ENCODE measurements at places on chromosomes 6 and 20.

- DNase-seq, result no peak
Observed at GRCh38 chr20:21436205-21436604, 38.9 kb upstream of the NKX2-4 start.

DNA sequence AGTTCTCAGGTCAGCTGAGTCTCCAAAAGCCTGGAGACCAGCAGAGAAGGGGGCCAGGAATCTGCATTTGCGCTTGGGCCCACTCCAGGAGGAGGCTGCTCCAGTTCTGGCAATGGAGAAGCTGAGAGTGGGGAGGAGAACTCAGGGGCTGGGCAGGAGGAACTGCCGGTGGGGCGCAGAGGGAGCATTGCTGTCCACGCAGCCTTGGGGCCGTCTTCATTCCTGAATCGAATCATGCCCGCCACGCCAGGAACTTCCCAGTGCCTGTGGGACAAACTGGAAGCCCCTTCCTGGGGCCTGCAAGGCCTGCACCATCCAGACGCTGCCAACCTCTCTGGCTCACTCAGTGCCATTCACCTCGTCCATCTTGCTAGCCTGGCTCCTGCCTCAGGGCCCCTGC is 16.9 kb downstream of the RAB44 start:
- no peak for DNase-seq

DNA sequence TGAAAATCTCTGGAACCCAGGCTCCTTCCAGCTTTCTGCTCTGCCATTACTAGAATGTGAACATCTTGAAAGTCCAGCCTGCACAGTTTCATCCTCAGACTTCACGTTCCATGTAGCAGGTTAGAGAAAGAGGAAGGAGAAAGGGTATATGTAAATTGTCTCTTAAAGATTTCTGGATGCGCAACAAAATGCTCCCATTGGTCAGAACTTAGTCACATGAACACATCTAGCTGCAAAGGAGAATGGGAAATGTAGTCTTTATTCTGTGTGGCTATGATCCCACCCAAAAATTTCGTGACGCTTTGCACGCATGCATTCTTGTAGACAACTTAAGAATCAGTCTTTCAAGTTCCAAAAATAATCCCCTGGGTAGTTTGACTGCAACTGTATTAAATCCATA is 46.4 kb upstream of the CHD6 start:
- no peak for DNase-seq

GRCh38 chr20:63290677-63291472 is 2.1 kb upstream of the COL20A1 start:
- peak; percentile 34 for DNase-seq

DNA sequence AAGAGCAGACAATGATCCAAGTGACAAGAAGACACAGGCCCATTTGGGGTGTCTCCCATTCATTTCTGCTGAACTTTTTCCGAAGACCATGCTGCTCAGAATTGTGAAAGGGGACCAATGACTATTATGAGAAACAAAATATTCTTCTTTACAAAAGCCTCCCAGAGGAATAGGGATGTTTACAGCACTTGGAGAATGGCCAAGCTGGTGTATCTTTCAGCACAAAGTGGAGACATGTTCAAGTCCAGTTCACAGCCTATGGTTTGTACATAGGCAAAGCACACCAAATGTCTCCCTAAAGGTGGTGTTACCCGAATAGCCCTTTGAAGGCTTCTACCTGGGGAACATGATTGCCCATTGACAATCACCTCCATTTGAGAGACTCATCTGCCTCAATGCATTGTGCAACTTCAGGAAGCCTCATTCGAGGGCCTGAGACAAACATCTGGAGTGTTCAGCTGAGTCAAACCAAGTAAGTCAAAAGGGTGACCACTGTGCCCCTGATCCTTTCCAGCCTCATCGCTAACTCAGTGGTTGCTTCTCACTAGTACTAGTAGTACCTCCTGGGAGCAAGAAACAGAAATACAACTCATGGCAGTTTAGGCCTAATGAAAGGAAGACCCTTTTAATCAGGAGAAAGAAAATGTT is 451.0 kb upstream of the MARCKS start:
- DNase-seq, result no peak

DNA sequence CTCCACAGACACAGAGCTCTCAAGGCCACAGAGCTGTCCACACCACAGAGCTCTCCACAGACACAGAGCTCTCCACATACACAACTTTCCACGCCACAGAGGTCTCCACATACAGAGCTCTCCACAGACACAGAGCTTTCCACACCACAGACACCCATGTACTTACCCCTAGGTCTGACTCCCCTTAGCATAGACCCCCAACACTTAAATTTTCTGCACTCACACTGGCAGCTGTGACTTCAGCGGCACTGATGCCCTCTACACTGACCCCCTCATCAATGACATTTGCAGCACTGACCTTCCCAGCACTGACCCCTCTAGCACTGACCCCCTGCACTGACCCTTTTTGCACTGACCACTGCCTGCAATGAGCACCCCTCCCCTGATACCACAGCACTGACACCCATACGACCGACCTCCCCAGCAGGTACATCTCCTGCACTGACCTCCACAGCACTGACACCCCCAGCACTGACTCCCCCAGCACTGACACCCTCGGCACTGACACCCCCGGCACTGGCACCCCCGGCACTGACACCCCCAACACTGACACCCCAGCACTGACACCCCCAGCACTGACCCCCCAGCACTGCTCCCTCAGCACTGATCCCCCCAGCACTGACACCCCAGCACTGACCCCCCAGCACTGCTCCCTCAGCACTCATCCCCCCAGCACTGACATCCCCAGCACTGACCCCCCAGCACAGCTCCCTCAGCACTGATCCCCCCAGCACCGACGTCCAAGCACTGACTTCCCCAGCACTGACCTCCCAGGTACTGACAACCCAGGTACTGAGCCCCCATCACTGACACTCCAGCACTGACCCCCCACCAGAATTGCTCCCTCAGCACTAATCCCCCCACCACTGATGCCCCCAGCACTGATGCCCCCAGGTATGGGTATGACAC is 56.5 kb downstream of the ERMARD start:
- DNase-seq, result no peak

DNA sequence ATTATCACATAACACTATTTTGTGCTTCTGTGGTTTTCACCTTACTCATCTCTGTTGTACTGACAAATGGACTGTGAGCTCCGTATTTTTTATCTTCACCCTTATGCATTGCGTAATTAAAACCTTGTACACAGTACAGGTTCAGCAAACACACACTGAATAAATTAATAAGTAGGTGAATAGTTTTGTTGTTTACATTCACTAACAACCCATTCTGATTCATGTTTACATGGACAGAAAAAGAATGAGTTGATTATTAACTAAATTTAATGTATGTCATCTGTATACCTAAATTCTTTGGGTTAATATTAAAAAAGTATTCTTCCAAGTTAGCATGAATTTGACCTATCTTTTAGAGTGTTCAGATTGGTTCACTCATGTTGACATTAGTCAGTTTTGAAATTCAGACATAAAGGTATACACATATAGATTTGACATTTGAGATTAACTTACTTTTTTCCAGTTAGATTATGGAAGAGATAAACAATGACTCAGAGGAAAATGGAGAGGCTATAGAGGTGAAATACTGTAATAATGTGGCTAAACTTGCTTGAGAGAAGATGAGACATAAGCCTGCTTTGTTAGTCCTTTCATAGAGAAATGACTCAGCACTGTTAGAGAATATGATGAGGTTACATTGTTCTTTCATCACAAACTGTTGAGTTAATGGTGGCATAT is 541.7 kb upstream of the FLRT3 start:
- DNase-seq, result no peak

- DNase-seq, result no peak
Observed at GRCh38 chr6:105553171-105553570, 150.3 kb upstream of the PREP start.

GRCh38 chr6:77030929-77031674 is 432.2 kb downstream of the HTR1B start:
- DNase-seq, result no peak

DNA sequence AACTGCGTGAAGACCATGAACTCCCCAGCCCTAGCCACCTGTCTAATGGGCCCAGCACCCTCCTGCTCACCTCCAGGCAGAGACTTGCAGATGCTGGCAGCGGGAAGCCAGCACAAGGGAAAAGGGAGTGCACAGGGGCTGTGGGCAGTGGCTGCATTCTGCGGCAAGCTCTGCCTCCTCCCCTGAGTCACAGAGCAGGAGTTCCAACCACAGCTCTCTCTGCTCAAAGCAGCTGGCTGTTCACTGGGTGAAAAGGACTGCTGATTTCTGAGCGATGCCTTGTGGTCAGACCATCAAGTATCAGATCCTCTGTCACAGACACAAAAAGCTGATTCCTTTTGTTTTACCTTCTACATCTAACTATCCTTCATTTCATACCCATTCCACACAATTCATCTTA is 10.5 kb downstream of the NKX2-2 start:
- DNase-seq, result no peak

- peak; percentile 47 for DNase-seq
Observed at GRCh38 chr6:125310994-125311649, 9.4 kb upstream of the HDDC2 start.

DNA sequence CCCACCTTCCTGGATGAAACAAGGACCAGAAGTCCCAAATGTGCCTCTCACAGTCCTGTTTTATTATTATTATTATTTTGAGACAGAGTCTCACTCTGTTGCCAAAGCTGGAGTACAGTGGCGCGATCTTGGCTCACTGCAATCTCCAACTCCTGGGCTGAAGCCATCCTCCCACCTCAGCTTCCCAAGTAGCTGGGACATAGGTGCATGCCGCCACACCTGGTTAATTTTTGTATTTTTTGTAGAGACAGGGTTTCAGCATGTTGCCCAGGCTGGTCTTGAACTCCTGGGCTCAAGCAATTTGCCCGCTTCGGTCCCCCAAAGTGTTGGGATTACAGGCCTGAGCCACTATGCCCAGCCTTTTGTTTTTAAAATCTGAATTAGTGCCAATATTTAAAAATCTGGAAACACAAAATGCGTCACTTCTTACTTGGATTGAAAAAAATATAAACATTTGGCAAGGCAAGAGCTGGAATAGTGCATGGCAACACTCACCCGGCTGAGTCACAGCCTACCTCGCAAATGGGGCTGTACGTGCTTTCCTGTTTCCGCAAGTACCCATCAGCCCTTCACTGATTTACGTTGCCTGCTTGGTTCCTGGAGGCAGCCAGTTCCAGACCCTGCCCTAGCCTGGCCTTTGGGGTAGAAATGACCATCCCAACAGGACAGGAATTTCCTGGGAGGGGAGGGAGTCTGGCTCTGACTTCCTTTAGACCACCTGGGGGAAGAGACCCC is 6.3 kb downstream of the SDCBP2 start:
- no peak for DNase-seq

GRCh38 chr20:2691663-2692035 is 931 bp upstream of the EBF4 start:
- DNase-seq, result no peak

DNA sequence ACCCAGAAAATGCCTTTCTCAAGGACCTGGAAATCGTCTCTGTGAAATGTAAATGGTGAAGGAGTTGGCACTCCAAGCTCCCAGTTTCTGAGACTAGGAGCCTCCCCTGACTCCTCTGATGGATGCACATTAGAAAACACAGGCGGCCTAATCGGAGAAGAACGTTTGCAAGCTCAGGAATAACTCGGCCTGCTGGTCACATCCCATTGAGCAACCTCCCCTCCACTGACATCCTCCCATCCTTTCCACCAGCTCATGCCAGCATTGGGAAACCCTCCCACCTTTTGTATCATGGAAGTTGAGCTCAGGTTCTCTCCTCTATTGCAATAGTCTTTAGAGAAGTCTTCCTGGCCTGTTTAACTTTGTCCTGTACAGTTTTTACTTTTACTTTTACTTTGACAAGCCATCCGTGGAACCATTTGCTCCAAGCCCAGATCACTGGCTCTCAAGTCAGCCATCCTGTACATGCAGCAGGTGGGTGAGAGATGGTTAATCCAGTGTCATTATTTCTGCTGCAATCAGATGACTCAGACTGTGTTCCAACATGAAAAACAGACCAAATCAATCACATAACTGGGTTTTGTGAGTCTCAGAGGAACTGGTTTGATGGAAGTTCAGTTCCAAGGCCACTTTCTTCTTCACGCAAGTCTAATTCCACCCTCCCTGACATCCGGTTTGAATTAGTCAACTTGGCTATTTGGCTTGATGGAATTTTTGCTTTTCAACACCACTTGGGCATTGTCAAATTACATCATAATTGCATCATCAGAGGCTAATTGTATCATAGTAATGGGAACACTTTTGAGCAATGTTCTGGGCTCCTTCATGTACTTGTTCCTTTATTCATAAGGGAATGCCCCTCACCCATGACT is 619.4 kb upstream of the CDH4 start:
- DNase-seq, result no peak

DNA sequence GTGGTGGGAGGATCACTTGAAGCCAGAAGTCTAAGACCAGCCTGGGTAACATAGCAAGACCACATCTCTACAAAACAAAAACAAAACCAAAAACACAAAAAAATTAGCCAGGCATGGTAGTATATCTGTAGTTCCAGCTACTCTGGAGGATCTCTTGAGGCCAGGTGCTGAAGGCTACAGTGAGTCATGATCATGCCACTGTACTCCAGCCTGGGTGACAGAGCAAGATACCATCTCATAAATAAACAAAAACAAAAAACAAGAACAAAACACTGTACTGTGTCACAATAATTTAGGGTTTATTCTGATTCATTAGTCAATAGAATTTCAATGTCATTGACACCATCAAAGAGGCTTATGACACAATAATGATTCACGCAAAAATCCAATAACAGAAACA is 1121.7 kb upstream of the MAP3K7 start:
- no peak for DNase-seq

- DNase-seq, result no peak
Observed at GRCh38 chr20:14832630-14833029, 495.2 kb upstream of the FLRT3 start.

- no peak for DNase-seq
Observed at GRCh38 chr6:13278164-13278563, 50.2 kb downstream of the TBC1D7 start.

DNA sequence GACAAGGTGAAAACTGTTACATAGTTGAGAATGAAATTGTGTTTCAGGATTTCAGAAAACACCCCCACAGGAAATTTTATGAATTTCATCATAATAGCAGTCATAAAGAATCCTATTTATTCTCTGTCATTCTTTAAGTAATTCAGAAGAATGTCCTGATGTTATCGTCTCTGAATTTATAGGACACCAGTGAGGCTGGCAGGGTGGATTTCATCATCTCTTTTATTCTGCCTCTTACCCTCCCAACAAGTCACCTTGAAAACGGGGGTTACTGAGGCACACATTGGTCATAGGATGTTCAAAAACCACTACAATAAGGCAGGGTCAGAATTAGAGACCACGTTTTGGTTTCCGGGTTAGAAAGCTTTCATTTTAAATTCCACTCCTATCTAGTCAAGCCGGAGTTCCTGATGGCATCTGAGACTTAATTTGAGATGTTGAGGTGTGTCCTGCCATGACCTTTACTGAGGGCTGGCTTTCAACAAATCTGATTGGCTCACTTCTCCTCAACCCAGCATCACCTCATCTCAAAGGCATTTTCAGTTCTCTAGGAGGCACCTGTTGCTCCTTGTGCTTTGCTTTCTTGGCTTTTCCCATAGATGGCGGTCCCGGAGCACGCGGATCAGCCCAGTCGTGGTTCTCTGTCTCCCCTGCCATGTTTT is 230.6 kb upstream of the SUPT3H start:
- no peak for DNase-seq

- no peak for DNase-seq
Observed at GRCh38 chr6:110400208-110400607, 15.2 kb downstream of the DDO start.
